ENCODE measurements at places on chromosomes 4 and X.

- no peak for DNase-seq
Measured at GRCh38 chr4:27278615-27279375, 418.2 kb downstream of the STIM2 start.

DNA sequence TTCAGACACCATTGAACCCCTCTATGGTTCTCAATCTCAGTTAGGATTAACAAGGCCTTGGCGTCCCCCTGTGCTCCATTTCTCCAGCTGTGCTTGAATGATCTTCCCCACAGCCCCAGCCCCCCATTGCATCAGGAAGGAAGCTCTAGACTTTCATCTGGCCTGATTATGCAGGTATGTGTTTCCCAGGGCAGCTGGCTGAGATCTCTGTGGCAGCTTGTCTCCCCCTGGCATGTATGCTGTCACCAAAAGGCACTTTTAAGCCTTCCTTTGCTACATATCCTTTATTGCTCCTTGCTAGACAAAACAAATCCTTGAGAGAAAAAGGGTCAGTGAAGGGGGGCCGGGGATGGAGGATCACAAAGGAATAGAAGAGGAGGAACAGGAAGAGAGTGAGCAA lies 1056.0 kb upstream of the SLIT2 start:
- DNase-seq, result no peak

DNA sequence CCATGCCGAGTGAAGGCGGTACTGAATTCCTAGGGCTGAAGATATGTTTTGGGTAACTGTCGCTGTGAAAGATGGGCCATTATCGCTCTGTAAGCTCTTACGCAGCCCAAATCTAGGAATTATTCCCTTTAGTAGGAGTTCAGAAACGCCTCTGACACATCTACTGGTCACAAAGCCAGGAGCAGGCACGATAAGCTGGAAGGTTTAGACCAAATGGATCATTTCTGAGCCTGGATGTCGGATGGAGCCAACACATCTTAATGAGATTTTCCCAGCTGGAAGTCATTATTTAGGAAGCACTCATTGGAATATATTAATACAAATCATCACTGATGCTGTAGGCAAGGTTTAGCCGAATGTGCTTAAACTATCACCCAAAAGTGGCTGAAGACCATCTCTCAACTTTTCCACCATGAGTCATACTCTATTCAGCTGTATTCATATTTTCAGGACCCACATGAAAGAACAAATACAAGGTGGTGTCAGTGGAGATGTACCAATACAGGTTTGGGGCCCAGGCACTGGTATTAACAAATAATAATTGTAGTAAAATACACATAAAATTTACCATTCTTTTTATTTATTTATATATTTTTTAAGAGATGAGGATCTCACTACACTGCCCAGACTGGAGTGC lies 34.2 kb upstream of the ATRX start:
- no peak for DNase-seq

DNA sequence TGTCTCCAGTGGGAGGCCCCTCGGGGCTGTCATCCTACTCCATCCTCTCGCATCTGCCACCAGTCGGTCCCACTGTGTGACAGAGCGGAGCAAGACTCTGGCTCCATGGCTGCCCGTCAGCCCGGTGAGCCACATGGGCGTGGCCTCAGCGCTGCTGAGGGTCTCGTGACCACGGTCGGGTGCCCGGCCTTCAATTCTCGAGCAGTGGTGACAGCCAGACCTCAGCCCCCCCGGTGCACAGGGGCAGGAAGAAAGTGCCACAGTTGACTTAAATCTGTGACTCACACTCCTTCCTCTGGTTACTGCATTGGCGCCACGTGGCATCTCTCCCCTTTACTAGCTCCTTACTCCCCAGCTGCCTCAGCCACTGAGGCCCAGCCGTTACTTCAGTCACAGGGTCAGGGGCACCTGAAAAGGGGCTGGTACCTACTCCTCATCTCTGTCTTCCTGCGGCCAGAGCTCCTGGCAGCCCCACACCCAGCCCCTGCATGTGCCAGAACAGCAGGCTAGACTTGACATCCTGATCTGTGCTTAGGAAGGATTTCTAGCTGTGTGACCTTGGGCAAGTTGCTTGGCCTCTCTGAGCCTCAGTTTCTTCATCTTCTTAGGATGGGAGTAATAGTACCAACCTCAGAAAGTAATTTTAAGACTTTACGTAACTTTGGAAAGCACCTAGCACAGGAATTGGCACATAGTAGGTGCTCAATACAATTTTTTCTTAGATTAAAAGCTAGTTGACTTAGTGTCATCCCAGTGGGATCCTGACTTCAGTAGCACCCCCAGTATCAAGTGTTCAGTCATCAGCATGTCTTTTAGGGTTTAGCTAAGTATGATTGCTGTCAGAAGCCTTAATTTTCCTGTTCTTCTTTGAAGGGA lies 66.1 kb downstream of the TNIP2 start:
- DNase-seq, result no peak

DNA sequence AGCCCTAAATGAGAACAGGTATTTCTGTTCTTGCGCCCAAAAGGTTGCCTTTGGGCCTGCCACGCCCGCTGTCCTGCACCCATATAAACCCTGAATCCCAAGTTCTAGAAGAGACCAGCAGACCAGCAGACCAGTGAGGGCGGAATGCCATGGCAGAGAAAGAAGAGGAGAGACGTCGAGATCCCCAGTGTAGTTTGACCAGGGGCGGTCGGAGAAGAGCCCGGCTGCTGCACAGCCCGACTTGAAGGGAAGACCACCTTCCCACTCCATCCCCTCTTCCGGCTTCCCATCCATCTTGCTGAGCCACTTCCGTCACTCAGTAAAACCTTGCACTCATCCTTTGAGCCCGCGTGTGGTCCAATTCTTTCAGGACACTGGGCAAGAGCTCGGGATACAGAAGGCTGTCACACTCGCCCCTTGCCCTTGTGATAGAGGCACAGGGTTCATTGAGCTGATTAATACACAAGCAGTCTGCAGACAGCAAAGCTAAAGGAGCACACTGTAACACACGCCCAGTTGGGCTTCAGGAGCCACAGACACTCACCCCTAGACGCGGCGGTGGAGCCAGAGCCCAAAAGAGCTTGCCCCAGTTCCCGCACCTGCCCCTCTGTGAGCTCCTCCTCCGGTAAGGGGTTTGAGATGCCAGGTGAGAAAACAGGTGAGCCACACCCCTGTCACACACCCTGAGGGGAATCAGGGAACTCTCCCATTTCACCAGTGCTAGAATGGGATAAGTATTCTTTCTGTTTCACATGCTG lies 230.8 kb downstream of the PCDH10 start:
- no peak for DNase-seq

DNA sequence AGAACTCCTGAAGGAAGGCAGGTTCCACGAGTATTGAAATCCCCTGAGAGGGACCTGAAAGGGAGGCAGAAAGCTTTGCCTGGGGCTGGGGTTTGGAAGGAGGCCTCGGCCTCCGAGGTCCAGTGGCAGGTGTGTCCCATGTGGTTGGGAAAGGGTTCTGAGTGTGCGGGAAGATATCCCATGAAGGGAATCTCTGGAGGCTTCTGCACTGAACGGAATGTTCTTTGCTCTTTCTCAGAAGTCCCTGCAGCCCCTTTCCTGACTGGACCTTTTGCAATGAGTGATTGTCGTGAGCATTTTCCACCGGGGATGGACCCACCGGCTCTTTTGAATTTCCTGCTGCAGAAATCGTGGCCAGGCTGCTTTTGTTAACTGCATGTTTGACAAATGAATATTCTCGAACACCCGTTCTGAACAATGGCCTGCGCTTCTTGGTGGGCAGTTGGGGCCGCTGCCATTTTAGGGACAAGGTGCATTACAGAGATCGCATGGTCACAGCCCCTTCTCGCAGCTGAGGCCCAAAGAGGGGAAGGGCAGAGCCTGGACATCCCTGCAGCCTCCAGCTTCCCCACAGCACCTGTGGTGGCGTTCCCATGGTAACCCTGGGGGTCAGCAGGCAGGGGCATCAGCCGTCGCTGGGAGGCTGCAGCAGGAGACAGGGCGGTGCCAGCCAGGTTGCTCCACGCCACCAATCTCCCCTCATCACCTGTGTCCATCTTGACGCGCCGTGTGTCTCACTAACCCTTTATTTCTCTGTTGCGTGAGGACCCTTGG lies 18.3 kb upstream of the HTRA3 start:
- DNase-seq, result no peak

DNA sequence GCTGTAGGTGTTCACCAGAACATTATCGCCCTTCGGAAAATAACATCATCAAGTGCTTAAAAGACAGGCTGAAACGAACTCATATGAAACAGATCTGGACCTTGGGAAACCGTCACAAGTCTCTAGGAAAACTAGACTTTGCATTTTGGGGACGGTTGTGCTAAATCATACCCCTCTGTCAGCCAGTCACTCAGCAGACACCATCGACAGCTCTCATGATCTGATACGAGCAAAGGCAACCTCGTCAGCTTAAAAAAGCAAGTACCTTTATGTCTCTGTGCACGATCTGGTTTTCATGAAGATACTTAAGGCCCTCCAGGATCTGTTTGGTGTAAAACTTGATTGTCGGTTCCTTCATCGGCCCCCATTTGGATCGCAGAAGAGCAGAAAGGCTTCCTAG lies 48.4 kb downstream of the PDHA1 start:
- DNase-seq, result no peak

DNA sequence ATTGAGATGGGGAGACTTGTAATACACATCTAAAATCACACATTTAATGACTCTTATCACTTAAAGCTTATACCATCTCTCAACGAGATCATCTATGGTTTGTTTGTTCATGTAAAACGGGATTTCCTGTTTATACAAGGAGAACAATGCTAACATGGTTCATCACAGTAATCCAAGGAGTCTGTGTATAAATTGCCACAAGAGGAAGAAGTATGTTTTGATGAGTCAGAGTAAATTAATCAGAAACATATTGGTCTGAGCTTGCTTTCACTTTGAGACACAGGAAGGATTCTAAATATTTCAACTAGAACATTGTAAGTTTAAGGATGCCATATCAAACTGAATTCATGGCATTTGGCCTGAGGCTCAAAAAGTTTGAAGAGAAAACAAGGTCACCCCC lies 594.1 kb downstream of the GLUD2 start:
- DNase-seq, result no peak

- no peak for DNase-seq
Measured at GRCh38 chrX:111169141-111169540, 73.2 kb downstream of the PAK3 start.

DNA sequence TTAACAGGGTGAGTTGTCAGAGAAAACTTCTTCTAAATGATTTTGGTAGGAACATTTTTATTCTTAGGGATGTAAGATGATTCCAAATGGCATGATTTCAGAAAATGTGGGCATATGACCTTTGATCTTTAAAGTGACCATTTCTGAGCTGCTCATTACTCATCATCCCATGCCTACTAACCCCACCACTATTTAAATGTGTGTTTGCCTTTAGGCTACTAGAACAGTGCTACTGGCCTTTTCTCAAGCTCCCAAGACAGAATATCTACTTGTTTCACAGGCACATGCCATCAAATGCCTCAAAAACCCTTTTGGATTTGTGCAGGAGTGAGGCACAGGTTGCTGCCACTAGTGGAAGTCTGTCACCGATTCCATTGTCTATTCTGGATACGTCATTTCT lies 428.2 kb downstream of the ADAM29 start:
- DNase-seq, result no peak

DNA sequence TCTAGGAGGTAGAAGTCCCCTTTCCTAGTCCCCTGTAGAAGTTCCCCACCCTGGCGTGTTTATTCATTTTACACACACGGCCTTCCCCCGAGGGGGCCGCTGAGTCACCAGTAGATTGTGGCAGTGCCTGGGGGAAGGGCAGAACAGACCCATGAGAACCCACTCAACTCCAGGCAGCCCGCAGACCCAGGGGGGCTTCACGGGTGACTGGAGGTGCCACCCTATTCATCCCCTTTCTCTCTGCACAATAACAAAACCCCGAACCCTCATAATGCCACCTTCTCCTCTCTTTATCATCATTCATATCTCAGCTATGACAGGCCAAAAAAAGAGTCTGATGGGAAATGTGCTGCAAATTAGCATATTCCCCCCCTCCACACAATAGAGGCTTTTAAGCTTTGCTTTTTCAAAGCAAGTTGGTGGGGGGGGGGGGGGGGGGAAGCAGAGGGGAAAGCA lies 20.4 kb upstream of the GPM6B start:
- no peak for DNase-seq

- DNase-seq, result no peak
Measured at GRCh38 chr4:53943345-53944085, 120.9 kb downstream of the CHIC2 start.

GRCh38 chrX:65598559-65599147 lies 64.1 kb upstream of the LAS1L start:
- DNase-seq, result no peak

- DNase-seq, result no peak
Measured at GRCh38 chr4:78311306-78311705, 240.3 kb upstream of the ANXA3 start.

DNA sequence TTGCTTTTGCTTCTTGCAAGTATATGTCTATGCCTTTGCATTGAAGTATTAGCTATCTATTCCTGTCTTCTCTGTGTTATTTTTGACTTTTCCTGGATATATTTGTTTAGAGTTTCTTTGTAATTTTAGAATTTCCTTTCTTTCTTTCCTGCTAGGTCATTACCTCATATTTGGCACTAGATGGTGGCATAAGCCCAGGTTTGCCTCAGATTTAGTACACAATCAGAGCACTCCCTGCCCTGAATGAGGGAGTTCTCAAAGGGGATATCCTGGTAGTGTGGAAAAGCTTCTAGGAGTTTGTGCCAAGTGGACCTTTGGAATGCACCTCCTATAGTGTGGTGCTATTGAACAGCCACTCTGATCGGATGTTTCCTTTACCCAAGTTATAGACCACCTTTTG lies 181.6 kb downstream of the UGT8 start:
- no peak for DNase-seq

DNA sequence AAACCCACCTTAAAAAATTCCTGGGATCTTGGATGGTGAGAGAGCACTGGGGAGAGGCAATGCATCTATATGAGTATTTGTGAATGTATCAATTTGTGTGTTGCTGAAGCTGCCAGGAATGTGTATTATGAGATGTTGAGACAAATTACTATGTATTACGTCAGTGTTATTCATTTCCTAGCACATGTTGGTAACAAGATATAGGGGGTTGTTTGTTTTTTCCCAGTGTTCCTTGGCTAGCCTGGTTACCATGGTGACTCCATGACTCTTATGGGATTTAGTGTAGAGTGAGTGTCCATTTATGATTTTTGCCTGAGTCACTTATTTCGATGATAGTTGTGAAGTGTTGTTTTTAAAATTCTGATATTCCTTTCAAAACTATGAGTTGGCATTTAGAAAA lies 65.6 kb downstream of the RAB40A start:
- no peak for DNase-seq

- no peak for DNase-seq
Measured at GRCh38 chr4:40606239-40606767, 23.4 kb downstream of the RBM47 start.

- no peak for DNase-seq
Measured at GRCh38 chr4:21885241-21885640, 63.3 kb downstream of the KCNIP4 start.

GRCh38 chr4:72216539-72217277 lies 184.9 kb downstream of the NPFFR2 start:
- DNase-seq, result no peak

DNA sequence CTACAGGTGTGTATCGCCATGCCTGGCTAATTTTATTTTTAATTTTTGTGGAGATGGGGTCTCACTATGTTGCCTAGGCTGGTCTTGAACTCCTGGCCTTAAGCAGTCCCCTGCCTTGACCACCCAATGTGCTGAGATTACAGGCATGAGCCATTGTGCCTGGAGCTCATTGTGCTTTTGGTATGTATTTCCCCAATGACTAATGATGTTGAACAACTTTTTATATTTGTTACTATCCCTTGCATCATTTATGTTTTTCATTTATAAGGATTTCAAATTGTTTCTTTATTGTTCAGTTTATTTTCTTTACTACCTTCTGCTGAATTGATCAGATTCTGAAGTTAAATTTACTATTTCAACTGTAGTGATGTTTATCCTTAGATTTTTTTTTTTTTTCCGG lies 199.7 kb downstream of the CEP135 start:
- DNase-seq, result no peak
